ENCODE measurements at places on chromosomes 5 and 9.

GRCh38 chr9:118959366-118959765, 409.9 kb downstream of the BRINP1 start:
- DNase-seq, result no peak

GRCh38 chr9:131386281-131386680, 7.6 kb upstream of the PRRC2B start:
- DNase-seq, result no peak

- DNase-seq, result peak; percentile 39
Measured at GRCh38 chr9:85723215-85723614, 18.5 kb downstream of the AGTPBP1 start.

DNA sequence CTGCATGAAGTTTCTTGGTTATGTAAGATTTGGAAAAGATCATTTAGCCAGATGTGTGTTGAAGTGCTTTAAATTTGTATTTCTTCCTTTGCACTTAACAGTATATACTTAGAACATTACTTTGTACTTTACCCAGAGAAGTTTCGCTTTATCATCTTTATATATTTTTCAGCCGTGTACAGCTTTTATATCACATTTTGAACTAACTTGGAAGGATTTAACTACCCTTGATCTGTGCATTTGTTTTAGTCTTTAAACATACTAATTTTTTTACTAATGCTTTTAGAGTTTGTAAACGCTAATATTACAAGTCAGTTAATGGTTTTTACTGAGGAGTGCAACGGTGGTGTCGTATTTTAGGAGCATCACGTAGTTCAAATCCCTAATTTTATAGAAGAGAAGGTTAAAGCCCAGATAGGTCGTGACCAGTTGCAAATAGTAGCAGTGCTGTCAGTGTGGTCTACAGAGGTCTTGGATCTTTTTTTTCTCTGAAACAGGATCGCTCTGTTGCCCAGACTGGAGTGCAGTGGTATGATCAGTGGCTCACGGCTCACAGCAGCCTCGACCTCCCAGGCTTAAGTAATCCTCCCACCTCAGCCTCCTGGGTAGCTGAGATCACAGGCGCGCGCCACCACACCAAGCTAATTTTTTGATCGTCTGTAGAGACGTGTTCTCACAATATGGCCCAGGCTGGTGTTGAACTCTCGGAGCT, 2.0 kb downstream of the MATR3 start:
- no peak for DNase-seq

- no peak for DNase-seq
Measured at GRCh38 chr5:172407241-172407691, 47.1 kb downstream of the SH3PXD2B start.

Data from stimulated activated CD4-positive, alpha-beta T cell treated with anti-CD3 and anti-CD28 coated beads, TNF-alpha, amount 100 ng/mL, for 1 hour (primary cell).